ENCODE measurements at places on chromosomes 4 and X. TPM values are rescaled to one million over a fixed set of nuclear protein-coding genes. Genes with fewer than 3 reads are reported as not detected.

GRCh38 chr4:158802914-158803313 is 34.1 kb downstream of the FNIP2 start:
- no peak for DNase-seq

DNA sequence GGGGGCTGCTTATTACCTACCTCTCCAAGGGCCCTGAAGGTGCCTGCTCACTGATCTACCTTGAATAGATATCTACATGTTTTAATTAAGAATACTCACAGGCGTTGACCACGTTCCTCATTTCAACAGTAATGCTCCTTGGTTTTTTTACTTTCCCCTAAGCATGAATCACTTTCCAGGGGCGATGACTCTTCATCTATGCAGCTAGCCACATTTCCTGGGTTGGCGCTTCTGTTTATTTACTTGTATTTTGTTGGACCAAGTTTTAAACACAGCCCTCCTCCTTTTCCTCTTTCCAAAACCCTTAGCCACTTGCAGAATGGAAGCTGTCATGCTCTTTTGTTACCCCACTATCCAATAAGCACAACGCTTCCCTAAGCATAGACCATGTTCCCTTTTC is 50.8 kb downstream of the CBLL2 start:
- DNase-seq, result no peak

- DNase-seq, result no peak
Measured at GRCh38 chr4:73734530-73735001, 5.8 kb upstream of the CXCL8 start.

The KDR gene
- 30.8 TPM for total RNA-seq

The SCML2 gene
- not detected for total RNA-seq

The NRK gene
- total RNA-seq, result under 0.01 TPM

The ENAM gene
- not detected for total RNA-seq

The GAB1 gene
- 47.1 TPM for total RNA-seq

Measured in upper lobe of left lung (tissue), 6 donors.